Globus pallidus (tissue), 1 donor: ENCODE measurements at places on chromosomes 7 and 10.
A peak's percentile ranks its signal among the peaks of the same experiment; 100 is the strongest.

DNA sequence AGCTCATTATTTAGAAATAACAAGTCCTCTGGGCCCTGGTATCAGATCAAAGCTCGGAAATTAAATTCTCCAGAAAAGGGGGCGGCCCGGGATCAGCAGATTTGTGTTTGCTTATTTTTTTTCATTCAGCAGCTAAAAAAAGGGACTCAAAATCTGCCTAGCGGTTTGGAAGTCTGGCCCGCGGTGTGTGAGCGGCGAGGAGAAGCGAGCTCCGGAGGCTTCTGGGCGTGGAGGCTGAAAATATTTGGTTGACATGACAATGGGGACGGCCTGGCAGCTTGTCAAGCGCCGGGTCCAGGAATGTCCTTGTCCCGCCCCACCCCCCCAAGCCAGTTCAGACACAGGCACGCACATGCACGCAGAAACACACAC is 43.4 kb downstream of the FOXL3 start:
- no peak for DNase-seq

- no peak for DNase-seq
Observed at GRCh38 chr7:22934473-22935065, 79.4 kb downstream of the HYCC1 start.

GRCh38 chr7:15891151-15891881 is 204.8 kb upstream of the MEOX2 start:
- no peak for DNase-seq

DNA sequence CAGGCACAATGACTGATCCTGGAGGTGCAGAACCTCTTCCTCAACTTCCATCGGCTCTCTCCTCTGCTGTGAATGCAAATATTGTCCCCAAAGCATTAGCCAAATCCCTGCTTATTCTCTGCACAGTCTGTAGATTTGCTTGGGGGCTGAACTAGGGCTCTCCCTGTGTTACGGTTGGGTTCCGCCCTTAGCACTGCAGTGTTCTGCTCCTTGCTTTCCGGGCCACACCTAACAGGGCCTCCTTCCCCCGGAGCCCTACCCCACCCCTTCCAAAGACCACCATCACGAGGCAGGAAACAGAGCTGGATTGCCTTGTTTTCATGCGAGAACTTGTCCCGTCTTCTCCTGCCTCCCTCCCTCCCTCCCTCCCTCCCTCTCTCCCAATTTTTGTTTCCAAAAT is 36.6 kb downstream of the SLC25A28 start:
- no peak for DNase-seq

DNA sequence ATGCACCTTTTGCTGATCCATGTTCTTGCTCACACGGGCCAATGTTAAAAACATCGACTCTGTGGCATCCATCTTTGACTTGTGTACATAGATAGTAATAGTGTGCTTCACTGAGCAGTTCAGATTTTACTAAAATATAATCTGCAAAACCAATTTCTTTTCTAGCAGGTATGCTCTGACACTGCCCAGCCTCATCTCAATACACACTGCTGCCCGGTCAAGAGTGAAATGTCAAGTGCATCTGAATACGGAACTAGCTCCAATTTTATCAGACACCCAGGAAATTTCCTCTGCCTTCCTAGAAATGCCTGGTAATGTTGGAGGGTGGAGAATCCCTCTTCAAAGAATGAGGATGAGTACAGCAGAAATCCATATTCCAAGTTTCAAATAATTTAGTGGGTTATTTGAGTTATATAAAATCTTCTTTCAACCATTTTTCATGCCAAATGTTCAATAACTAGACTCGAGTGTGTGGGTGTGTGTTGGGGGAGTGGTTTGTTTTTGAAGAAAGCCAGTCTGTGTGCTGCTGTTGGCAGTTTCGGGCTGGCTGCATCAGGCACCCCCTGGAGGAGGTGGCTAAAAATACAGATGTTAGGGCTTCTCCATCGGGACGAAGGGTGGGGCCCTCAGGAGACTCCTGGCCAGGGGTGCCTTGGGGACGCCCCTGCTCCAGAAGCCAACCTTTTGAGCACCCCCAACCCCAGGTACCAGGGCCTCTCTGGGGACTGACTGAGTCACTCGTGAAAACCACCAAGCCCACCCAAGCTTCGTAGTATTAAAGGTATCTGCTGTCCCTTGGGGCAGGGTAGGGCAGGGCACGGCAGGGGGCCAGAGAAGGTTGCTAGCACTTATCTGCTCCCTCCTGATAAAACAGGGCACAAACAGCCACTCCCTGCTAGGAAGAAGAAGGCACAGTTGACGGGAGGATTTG is 15.4 kb downstream of the CTBP2 start:
- DNase-seq: peak; percentile 68

- DNase-seq: no peak
Observed at GRCh38 chr10:109762555-109762954, 160.8 kb downstream of the XPNPEP1 start.

DNA sequence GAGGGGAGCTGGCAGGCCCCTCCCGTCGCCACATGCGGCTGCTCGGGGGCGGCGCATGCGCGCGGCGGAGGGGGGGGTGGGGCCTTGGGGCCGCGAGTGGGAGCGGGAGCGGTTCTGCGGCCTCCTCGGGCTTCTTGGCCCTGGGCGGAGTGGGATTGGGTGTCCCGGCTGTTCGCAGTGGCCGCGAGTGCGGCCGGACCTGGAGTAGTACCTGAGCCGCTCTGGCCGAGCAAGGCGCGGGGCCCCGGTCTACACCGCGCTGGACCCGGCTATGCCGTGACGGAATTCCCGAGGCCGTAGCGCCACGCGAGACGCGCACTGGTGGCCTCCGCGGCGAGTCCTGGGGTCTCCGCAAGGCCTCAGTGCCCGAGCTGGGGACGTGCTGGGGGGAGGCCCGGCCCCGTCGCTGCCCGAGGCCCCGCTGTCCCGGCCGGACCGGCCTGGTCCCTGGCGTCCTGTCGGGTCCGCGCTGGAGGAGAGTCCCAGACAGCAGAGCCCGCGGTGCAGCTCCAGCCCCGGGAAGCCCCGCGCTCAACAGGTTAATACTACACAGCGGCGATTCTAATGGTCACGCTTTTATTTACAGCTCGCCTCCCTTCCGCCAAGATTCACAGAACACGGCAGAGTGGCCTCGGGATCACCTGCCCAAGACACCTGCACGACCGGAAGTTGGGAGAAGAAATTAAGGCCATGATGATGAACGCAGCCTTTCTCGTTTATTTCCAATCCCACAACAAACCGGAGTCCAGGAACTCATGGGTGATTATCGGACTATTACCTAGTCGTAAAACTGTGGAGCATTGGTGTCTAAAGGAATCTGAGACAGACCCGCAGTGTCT is 671 bp upstream of the PAXIP1 start:
- peak; percentile 83 for DNase-seq

DNA sequence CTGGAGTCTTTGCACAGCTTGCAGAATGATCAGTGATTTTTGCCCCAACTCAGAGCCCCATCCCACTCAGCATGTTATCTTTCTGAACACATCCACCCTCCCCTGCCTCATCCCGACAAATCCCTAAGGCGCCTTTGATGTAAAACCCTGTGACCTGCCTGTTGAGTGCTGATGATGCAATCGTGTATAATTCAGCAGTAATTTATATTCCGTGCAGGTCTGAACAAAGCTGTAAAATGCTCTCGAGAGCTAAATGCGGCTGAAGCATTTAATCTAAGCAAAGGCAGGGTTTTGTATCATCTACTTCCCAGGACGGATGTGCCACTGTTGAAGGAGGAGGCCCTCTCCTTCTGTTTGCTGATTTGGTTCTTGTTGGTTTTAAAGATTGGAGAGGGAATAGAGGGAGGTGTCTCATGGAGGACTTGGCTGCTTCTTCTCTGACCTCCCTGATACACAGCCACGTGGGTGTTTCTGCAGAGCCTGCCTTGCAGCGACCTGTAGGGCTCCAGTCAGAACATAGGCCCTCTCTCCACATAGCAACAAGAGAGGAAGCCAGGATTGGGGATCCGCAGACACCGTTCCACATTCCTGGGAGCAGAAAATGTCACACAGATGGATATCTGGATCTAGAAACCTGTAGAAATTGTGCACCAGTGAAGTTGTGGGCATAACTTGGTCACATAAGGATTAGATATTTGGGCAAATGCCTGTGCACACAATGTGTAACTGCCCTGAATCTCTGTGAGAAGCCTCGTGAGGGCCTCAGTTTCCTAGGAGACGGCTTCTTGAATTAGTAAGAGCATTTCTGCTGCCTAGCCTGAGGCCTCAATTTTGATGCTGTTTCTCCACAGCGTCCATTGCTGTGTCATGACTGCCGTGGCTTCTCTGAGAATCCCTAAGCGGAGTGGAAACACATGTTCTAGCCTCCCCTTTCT is 90.2 kb upstream of the AGK start:
- peak; percentile 61 for DNase-seq

DNA sequence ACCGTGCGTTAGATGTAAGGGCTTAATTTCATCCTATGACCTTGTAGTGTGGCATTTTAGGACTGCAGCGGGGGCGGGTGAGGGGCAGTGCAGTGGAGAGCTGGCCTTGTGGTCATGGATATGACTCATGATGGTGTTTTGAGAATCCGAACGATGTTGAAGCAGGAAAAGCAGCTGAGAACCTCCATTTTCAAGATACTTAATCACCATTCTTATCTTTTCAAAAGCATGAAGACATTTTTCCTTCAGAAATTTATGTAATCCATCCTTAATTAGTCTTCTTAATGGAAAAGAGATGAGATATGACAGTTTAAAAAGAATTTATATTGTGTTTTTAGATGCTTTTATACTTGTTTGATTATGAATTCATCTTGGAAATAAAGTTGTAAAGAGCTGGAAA is 9.6 kb downstream of the ATP5F1C start:
- no peak for DNase-seq

DNA sequence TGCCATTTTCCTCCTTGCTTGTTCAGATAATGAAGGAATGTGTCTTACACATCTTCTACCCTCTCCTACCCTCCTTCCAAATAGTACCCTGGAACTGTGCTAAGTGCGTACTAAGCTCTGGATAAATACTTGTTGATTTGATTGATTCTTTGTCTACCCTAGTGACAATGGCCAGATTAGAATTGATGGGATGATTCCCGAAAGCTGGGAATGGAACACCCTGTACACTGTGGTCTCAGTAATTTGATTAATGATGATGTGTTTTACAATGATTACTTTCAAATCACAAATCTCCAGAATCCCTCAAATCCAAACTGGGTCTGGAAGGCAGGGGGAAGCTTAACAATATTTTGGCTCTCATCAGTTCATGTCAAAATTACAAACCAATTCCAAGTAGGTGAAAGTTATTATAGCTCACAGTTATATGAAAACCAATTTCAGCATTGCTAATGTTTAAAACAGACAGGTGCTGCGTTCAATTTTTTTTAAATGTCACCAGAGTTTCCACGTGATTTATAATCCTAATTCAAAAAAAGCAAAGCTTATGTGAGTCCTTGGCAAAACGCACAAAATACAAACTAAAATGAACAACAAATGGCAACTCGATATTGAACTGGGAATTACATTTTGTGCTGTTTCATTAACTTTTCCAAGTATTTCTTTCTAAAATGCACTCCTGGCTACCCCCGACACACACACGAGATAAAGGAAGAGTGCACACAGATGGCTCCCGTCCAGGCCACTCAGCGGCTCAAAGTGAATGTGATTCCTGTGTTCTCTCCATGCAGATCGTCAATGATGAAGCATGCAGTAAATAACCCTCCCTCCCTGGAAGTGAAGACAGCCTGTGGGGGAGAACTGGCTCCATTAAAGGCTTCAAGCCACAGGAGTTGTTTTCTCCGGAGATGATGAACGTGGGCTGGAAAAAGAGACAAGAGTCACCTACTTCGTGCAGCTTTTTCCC is 21.7 kb upstream of the ADRB1 start:
- no peak for DNase-seq

- no peak for DNase-seq
Observed at GRCh38 chr10:105707603-105708002, 1066.5 kb downstream of the SORCS3 start.

- DNase-seq: no peak
Observed at GRCh38 chr10:17993361-17993760, 41.6 kb downstream of the SLC39A12 start.

DNA sequence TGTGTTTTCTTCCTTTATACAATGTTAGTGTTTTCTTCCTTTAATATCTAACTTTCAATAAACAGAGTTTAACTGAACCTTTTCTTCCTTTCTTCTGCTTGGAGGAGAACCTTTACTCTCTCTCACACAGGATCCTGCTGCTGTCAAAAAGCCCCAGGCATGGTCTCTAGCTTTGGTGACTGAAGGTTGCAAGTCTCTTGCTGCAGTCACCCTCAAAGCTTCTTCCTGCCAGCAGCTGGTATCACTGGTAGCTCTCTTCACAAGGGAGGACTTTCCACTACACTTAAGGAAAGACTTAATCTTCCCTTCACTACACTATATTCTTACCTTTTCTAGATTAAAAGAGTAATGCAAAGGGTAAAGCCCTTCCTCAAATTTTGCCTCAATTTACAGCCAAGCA is 153.4 kb downstream of the SGMS1 start:
- DNase-seq: no peak

DNA sequence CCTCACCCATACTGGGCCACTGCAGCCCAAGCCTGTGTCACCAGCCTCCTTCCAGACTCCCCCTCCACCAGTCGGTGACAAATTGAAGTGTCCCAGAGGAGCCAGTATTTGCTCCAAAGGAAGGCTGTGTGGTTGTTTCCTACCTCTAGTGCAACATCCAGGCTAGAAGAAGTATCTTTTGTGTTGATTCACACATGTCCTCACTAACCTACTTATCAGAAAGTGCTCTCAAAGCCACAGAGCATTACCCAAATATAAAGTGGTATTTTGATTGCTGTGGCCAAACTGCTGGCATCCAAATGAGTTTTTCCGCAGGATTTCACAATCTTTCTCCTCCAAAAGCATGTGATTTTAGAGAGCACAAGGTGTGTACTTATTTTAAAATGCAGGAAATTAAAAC is 134.8 kb downstream of the CUL2 start:
- DNase-seq: no peak

GRCh38 chr7:49398746-49399145 is 374.7 kb upstream of the VWC2 start:
- DNase-seq: no peak

DNA sequence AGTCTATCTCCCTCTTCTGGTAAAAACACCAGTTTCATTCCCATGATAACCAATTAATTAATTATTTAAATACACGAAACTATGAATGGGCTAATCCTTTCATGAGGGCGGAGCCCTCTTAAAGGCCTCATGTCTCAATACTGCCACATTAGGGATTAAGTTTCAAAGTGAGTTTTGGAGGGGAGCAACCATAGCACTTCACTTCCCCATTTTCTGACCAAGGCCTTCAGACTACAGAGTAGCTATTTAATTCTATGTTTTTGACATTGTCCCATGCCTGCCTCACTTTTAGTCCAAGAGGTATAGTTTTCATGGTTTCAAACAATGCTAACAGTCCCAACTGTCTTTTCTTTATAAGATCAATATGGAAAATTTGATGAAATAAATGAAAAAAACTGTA is 618.6 kb downstream of the ZWINT start:
- DNase-seq: no peak

- no peak for DNase-seq
Observed at GRCh38 chr10:120019568-120019967, 127.0 kb downstream of the SEC23IP start.

DNA sequence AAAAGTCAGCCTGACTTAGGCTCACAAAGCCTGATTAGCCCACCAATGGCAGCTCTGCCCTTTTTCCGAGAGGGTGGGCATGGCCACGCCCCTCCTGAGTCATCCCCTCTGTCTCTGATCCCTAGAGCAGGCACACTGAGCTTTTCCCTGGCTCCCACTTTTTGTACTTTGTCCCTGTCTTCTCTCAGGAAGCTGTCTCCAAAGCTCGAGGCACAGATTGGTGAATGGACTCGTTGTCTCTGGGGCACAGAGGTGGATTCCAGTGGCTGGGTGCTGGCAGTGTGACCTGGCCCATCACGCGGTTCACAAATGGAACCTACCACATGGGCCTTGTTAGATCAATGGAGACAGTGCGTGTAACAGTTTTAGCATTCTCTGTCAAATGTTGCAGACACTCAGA is 313.5 kb downstream of the WDR37 start:
- no peak for DNase-seq
